ENCODE measurements at places on chromosomes 7 and 10.

- no peaks in the 10 kb centered on the region for H3K36me3 ChIP-seq
- no peak overlapping the region for H3K27ac ChIP-seq
- H3K4me1 ChIP-seq, result no peaks in the 10 kb centered on the region
- no peak overlapping the region for H3K4me3 ChIP-seq
- H3K27me3 ChIP-seq, result peaks cover 55% of the 10 kb centered on the region
These were observed 81.9 kb upstream of the ZNF800 start for GRCh38 chr7:127474457-127474856.

DNA sequence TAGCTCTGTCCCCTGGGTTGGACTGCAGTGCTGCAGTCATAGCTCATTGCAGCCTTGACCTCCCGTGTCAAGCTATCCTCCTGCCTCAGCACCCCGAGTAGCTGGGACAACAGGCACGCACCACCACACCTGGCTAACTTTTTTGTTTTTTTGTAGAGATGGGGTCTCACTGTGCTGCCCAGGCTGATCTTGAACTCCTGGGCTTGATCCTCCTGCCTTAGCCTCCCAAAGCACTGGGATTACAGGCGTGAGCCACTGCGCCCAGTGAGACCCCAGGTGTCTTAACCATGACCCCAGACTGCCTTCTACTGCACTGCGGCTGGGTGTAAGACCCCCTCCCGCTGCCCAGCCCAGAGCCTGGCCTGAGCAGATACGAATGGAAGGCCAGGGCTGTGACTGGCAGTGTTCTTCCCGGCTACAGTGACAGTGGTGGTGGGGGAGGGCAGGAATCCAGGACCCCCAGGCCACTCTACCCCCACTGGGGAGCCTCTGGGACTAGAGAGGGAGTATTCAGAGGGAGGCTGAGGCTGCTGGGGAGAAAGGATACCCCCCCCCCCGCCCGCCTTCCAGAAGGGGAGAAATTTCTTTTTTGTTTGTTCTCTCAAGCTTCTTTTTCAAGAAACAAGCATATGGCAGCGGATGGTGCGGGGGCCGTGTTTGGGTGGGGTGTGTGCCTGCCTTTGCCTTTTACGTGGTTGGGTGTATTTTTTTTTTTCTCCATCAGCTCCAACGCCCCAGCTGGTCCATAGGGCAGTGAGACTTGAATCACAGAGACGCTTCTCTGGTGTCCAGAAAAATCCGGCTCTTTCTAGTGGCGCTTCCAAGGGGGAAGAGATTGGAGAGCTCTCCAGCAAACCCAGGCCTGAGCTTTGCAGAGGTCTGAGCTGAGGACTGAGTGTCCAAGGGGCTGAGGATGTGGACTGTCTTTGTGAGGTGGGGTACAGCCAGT is 36.6 kb downstream of the GTF2IRD1 start:
- DNase-seq, result no peak
- no peak overlapping the region for H3K4me3 ChIP-seq
- no peak overlapping the region for H3K27ac ChIP-seq
- peaks cover 5% of the 10 kb centered on the region for H3K4me1 ChIP-seq
- H3K27me3 ChIP-seq, result no peaks in the 10 kb centered on the region

DNA sequence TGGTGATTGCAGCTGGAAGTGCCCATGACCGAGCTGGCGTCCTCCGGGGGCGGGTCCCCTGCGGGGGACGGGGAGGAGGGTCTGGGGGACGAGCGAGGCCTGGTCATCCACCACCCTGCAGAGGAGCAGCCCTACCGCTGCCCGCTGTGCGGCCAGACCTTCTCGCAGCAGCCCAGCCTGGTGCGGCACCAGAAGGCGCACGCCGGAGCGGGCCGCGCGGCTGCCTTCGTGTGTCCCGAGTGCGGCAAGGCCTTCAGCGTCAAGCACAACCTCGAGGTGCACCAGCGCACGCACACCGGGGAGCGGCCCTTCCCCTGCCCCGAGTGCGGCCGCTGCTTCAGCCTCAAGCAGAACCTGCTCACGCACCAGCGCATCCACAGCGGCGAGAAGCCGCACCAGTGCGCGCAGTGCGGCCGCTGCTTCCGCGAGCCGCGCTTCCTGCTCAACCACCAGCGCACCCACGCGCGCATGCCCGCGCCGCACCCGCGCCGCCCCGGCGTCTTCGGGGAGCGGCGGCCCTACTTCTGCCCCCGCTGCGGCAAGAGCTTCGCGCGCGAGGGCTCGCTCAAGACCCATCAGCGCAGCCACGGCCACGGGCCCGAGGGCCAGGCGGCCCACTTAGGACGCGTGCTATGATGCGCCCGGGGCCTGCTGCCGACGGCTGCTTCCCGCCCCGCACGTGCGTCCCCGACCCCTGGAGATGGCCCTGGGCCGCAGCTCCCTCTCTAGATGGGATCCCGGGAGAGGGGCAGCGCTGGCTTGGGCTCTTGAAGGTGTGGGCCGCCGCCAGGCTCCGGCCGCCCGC is 28.7 kb downstream of the ZNF775 start:
- no peaks in the 10 kb centered on the region for H3K27me3 ChIP-seq
- no peak overlapping the region for H3K4me3 ChIP-seq
- H3K27ac ChIP-seq, result no peak overlapping the region
- peaks cover 3% of the 10 kb centered on the region for H3K36me3 ChIP-seq

GRCh38 chr10:6918305-6918704 is 338.2 kb upstream of the PRKCQ start:
- peak; percentile 52 for DNase-seq
- H3K27ac ChIP-seq, result no peak overlapping the region
- H3K36me3 ChIP-seq, result no peaks in the 10 kb centered on the region
- H3K27me3 ChIP-seq, result no peaks in the 10 kb centered on the region

GRCh38 chr10:116669080-116669479 is 48.3 kb downstream of the PNLIPRP2 start:
- H3K36me3 ChIP-seq, result peaks cover 7% of the 10 kb centered on the region
- H3K27ac ChIP-seq, result no peak overlapping the region
- H3K4me3 ChIP-seq, result peak overlapping the region; percentile 38
- H3K27me3 ChIP-seq, result peaks cover 9% of the 10 kb centered on the region
- DNase-seq, result no peak

- no peaks in the 10 kb centered on the region for H3K27me3 ChIP-seq
- H3K4me3 ChIP-seq, result no peak overlapping the region
- H3K4me1 ChIP-seq, result no peaks in the 10 kb centered on the region
- H3K36me3 ChIP-seq, result no peaks in the 10 kb centered on the region
These were observed 9.0 kb upstream of the VSIR start for GRCh38 chr10:71782221-71782916.

GRCh38 chr10:51052163-51052562 is 22.1 kb upstream of the PRKG1 start:
- no peaks in the 10 kb centered on the region for H3K36me3 ChIP-seq
- H3K27me3 ChIP-seq, result no peaks in the 10 kb centered on the region
- DNase-seq, result no peak
- H3K27ac ChIP-seq, result no peak overlapping the region
- no peak overlapping the region for H3K4me3 ChIP-seq
